ENCODE measurements at places on chromosomes 7 and 10. TPM values are rescaled to one million over a fixed set of nuclear protein-coding genes. Genes with fewer than 3 reads are reported as not detected.

- no peak for DNase-seq
Observed at GRCh38 chr10:131444862-131445461, 133.4 kb upstream of the TCERG1L start.

GRCh38 chr7:98378210-98378819 lies 22.6 kb downstream of the BAIAP2L1 start:
- no peak for DNase-seq

- DNase-seq, result no peak
Observed at GRCh38 chr7:1654111-1654510, 16.0 kb upstream of the ELFN1 start.

DNA sequence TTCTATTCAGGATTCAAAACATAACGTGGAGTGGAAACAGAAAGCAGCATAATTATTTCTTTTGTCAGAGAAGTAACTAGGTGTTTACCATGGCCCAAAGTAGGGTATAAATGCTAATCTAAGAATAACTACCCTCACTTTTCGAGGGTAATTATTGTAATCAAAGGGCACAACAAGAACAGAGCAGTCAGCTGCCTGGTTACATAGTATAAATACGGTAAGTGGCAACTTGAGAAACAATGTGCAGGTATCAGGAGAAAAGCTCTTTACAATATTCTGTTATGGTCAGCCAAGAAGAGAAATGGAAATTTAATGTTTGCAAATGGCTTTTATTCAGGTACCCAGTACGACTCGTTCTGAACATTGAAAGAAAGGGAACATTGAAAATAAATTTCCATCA lies 242.0 kb upstream of the NPY start:
- DNase-seq, result no peak

DNA sequence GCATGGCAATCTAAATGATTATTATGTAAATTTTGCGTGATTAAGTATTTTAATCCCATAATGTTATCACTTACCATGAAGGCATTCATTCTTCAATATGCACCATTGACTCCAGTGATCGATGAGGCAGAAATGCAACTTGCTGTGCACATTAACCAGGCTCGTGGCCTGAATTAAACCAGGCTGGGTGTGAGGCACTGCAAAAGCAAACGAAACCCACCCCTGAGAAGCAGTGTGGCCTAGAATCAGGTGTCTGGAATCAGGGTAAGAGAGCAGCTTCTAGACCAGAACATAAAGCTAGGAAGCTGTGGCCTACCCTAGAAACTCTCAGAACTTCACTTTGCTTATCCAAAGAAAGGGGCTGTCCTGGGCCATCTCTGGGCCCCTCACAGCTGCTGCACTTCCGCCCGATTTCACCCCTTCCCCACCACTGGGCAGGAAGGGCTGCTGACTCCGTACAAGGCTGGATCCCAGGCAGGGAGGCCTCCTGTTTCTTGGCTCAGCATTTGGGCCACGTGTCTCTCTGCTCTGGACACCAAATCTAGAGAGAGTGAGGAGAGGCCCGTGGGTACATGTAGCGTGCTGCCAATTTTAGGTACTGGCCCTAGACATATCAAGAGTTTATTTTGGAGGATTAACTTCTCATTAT lies 4.4 kb downstream of the PTPRE start:
- no peak for DNase-seq

SPDYE11 gene
- total RNA-seq, result not detected

RNF133 gene
- total RNA-seq, result not detected

- peak; percentile 67 for DNase-seq
Observed at GRCh38 chr10:130127364-130128061, 8.7 kb upstream of the GLRX3 start.

DNA sequence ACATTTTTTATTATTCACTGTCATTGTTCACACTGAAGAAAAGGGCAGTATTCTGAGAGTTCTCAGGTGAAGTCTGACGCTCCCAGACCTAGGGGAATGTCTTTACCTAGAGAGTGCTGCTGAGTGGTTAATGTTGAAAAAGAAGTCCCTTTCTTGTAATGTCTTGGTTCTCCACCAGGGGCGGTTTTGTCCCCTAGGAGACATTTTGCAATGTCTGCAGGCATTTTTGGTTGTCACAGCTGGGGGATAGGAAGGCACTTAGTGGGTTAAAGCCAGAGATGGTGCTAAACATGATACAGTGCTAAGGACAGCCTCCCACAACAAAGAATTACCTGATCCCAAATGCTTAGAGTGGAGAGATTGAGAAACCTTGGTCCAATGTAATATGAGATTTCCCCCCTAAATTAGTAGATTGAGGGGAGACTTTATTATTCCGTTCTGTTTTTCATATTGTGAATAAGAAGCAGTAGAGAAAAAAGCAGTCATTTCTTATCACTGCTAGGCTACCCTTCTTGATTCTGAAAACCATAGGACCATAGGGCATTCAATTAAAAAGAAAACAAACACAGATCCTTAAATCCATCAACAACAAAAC lies 13.1 kb downstream of the UMAD1 start:
- no peak for DNase-seq

GPR26 gene
- not detected for total RNA-seq

DNA sequence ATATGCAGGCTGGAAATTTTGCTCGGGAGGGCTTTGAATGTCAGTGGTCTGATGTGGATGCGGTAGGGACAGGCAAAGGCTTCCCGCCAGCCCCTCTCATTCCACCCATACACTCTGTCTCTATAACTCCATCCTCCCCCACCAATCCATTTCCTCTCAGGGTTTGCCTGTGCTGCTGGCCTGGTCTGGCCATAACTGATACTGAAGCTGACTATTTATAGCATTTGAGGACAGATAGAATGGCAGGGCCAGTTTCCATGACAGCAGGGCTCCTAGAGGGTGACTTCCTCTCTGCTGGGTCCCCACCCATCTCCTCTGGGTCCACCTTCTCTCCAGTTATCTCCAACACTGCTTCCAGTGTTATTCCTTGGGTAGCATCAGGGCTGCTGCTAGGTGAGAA lies 6.6 kb upstream of the PDLIM1 start:
- no peak for DNase-seq

ARPC1A gene
- total RNA-seq, result 218 TPM

- DNase-seq, result no peak
Observed at GRCh38 chr10:49074836-49075682, 40.3 kb downstream of the VSTM4 start.

FOXP2 gene
- total RNA-seq, result 1.7 TPM

DNA sequence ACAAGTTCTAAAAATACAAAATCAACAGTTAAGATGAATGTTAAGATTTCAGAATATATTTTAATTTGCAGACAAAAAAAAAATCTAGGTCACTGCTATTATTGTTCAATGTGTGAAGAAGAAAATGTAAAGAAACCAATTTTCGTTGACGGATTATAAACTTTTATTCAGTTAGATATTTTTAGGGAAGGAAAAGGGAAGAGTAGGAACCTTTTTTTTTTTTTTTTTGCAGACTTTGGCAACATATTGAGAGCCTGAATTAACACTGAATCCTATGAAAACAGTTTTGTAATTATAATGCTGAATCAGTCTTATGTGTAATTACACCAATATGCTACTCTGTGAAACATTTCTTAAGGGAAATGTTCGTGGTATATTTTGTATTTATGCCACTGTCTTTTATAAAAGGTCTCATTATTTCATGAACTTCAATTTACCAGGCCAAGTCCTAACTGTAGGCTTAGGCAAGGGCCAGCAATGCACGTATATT lies 106.3 kb downstream of the ST8SIA6 start:
- no peak for DNase-seq

DNAJC9 gene
- 73.3 TPM for total RNA-seq

SND1 gene
- 157 TPM for total RNA-seq

HABP2 gene
- total RNA-seq, result not detected

- no peak for DNase-seq
Observed at GRCh38 chr7:73519867-73520672, 2.0 kb downstream of the BAZ1B start.

DNA sequence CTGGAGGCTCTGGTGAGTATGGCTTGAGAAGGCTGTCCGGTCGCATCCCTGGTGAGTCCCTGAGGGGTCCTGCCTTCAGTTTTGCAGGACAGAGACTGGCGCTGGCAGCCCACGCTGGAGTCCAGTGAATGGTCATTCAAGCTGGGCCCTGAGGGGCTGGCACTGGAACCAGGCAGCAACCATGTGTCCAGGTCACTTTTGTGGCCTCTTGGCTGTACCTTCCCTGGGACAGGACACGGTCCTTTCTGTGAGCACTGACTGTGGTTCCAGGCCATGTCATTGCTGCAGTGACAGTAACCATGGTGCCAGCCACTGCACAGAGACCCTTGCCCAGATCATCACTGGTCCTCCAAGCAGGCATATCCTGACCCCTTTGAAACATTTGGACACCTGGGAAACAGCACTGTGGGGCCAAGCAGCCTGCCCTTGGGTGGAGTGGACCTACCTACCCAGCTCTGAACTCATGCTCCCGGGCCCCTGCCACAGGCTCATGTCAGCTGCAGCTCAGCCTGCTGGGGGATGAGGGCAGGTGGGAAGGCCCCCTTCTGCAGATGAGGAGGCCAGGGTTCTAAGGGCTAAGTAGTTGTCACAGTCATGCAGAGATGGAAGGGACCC lies 72.1 kb downstream of the ADCY1 start:
- DNase-seq, result no peak

ADAM12 gene
- 1.3 TPM for total RNA-seq

CTAGE4 gene
- total RNA-seq, result 0.15 TPM

DNA sequence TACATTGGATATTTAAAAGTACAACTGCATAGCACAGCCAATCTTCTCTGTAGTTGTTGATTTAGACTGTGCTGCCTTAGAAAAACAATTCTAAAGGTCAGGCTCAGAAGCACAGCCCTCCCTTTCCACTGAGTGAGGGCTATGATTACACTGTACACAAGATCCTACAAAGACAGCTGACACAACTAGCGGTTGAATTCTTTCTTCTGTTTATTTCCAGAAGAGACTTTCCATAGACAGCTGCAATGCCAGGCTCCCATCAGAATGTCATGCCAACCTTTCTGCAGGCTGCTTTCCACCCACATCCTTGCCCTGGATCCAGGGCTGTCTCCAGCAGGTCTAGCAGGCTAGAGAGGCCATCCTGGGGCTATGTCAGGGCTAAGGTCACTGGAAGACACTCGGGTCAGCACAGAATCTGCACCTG lies 39.3 kb downstream of the FAM13C start:
- peak; percentile 11 for DNase-seq

GRCh38 chr10:70677620-70678249 lies 5.4 kb downstream of the ADAMTS14 start:
- DNase-seq, result no peak

GRCh38 chr7:123484199-123484598 lies 50.2 kb downstream of the IQUB start:
- no peak for DNase-seq

SPDYE9 gene
- total RNA-seq, result not detected

TAS2R4 gene
- total RNA-seq, result not detected

ABHD11 gene
- 37.7 TPM for total RNA-seq

DNA sequence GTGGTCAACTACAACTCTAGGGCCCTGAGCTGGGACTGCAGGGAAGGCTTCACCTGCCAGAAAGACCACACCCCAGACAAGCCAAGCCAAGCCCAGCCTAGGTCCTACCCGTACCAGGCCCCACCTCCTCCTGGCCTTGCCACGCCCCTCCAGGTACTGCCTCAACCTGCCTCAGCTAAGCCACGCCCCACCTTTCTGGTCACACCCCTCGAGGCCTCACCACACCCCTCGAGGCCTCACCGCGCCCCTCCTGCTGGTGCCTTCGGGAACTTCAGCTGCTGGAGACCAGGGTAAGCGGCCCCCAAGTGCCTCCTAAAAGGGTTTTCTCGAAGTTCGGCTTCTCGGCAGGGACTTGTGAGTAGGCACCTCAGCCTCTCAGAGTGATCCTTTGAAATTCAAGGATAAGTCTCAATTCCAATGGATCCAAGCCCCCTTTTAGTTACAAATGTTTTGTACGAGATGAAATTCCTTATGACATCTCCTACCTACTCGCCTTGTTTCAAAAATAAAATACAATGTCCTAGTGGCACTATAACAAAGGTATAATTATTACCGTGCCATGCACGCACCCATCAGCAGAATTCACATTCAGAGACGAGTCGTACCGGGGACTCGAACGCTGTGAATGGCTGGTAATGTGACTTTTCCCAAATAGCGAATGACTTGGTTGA lies 171.2 kb downstream of the ARHGAP21 start:
- peak; percentile 7 for DNase-seq

- DNase-seq, result no peak
Observed at GRCh38 chr7:3747467-3747866, 446.4 kb downstream of the SDK1 start.

GRCh38 chr7:36084485-36085091 lies 68.5 kb upstream of the EEPD1 start:
- DNase-seq, result peak; percentile 93

DNA sequence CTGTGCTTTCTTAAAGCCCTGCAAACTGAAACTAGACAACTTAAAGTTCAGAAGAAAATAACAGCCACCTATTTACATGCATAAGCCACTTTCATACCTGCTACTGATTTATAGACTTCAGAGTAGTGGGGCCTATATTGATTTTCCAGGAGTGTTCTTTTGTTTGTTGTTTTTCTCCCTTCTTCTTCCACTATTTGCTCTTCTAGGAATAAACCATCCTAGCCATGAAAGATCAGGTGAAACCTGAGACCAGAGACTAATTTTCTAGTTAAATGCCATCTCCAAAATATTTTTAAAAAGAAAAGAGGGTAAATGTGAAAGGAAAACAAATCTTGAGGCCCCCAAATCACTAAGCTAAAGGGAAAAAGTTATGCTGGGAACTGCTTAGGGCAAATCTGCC lies 72.4 kb upstream of the C1GALT1 start:
- no peak for DNase-seq

GRCh38 chr7:158263964-158264748 lies 323.5 kb downstream of the PTPRN2 start:
- DNase-seq, result no peak

CNPY1 gene
- total RNA-seq, result not detected

ACHE gene
- total RNA-seq, result 0.15 TPM

DNA sequence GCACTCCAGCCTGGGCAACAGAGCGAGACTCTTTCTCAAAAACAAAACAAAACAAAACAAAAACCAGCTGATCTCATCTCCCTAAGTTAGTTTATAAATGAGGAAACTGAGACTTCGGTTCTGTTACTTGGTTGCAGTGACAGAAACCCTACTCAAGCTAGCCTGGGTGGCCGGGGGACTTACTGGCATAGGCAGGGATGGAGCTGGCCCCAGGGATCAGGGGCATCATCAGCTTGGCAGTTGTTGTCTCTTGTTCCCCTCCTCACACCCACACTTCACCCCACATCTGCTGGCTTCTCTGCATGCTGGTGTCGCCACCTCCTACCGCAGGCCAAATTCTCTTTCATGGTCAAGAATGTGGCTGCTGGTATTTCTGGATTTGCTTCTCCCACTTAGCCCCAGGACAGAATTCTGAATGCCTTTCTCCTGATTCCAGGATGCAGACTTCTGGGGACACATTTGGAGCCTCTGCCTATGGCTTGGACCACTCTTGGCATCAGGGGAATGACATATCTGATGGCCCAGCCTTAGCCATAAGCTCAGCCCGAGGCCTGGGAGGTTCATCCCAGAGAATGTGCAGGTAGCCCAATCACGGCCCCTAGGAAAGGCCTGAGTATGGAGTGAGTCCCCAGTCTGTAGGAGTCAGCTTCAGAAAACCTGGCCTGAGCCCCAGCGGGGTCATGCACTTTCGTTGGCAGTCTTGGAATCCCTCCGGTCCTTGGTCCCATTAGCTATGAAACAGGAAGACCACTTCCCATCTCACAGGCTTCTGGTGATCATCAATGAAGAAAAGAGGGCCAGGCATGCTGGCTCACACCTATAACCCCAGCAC lies 41.6 kb upstream of the CTBP2 start:
- no peak for DNase-seq

Measured in H4 (cell line).